ENCODE measurements at places on chromosomes 4 and X. TPM values are rescaled to one million over a fixed set of nuclear protein-coding genes. Genes with fewer than 3 reads are reported as not detected.

GRCh38 chr4:47486231-47486673, 1.2 kb downstream of the ATP10D start:
- no peak for DNase-seq
- H3K4me3 ChIP-seq: peak overlapping the region; percentile 41
- H3K36me3 ChIP-seq: no peaks in the 10 kb centered on the region
- H3K27me3 ChIP-seq: no peaks in the 10 kb centered on the region

GRCh38 chrX:5250106-5250505, 978.6 kb downstream of the NLGN4X start:
- H3K4me3 ChIP-seq: no peak overlapping the region
- no peaks in the 10 kb centered on the region for H3K36me3 ChIP-seq
- no peaks in the 10 kb centered on the region for H3K4me1 ChIP-seq
- no peaks in the 10 kb centered on the region for H3K27me3 ChIP-seq
- no peak overlapping the region for H3K27ac ChIP-seq

- no peak overlapping the region for H3K4me3 ChIP-seq
- no peaks in the 10 kb centered on the region for H3K27me3 ChIP-seq
- no peak overlapping the region for H3K27ac ChIP-seq
- no peaks in the 10 kb centered on the region for H3K4me1 ChIP-seq
Measured at GRCh38 chrX:145190801-145191389, 56.4 kb upstream of the SPANXN1 start.

The SHROOM3 gene
- 32.4 TPM for total RNA-seq

GRCh38 chr4:5143940-5144339, 92.7 kb downstream of the STK32B start:
- no peaks in the 10 kb centered on the region for H3K36me3 ChIP-seq
- H3K27me3 ChIP-seq: no peaks in the 10 kb centered on the region

- peak within 1 kb of the TSS; percentile 7 for H3K27ac ChIP-seq
- H3K4me1 ChIP-seq: peaks cover 11% of the 10 kb centered on the region
- no peaks in the 10 kb centered on the region for H3K36me3 ChIP-seq
- peaks cover 97% of the 10 kb centered on the region for H3K27me3 ChIP-seq
- DNase-seq: no peak
Measured at GRCh38 chr4:173529477-173530325, at the start of gene HAND2. TSS of gene HAND2 (minus strand) at chr4:173530229. CDS start at chr4:173529289, 940 bp downstream.

The RLIM gene
- total RNA-seq: 33.5 TPM

- peaks cover 7% of the 10 kb centered on the region for H3K4me1 ChIP-seq
- H3K36me3 ChIP-seq: no peaks in the 10 kb centered on the region
- no peak for DNase-seq
- H3K27ac ChIP-seq: no peak overlapping the region
- no peak overlapping the region for H3K4me3 ChIP-seq
Measured at GRCh38 chr4:76694056-76694455, 203.9 kb downstream of the SOWAHB start.

GRCh38 chr4:58090539-58090938, 980.4 kb upstream of the IGFBP7 start:
- H3K27ac ChIP-seq: no peak overlapping the region
- H3K36me3 ChIP-seq: no peaks in the 10 kb centered on the region
- no peak overlapping the region for H3K4me3 ChIP-seq
- no peaks in the 10 kb centered on the region for H3K4me1 ChIP-seq
- H3K27me3 ChIP-seq: no peaks in the 10 kb centered on the region

DNA sequence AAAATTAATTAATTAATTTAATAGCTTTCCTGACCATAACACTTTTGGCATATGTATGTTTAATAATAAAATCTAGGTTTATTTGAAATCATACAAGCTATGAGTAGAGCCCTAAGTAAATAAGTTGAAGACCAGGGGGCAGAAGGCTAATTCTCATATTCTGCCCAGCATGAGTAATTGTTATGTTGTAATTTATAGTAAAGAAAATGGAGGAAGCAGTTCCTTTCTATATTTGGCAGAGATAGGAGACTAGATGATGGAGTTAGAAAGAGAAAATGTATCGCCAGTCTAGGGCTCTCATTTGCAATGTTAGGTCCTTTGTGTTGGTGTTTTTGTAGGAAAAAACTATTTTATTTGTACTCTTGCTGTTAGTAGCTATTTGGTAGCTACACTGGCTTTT, 89.1 kb downstream of the FNIP2 start:
- H3K4me1 ChIP-seq: no peaks in the 10 kb centered on the region
- H3K27ac ChIP-seq: no peak overlapping the region
- H3K36me3 ChIP-seq: no peaks in the 10 kb centered on the region
- no peaks in the 10 kb centered on the region for H3K27me3 ChIP-seq
- no peak for DNase-seq

- H3K36me3 ChIP-seq: no peaks in the 10 kb centered on the region
- no peaks in the 10 kb centered on the region for H3K4me1 ChIP-seq
- H3K4me3 ChIP-seq: no peak overlapping the region
- H3K27ac ChIP-seq: no peak overlapping the region
- no peak for DNase-seq
Measured at GRCh38 chr4:162457071-162457865, 293.5 kb upstream of the FSTL5 start.

GRCh38 chrX:13646154-13646549, 6.8 kb upstream of the TCEANC start:
- no peaks in the 10 kb centered on the region for H3K27me3 ChIP-seq
- no peaks in the 10 kb centered on the region for H3K4me1 ChIP-seq
- H3K4me3 ChIP-seq: no peak overlapping the region
- no peak overlapping the region for H3K27ac ChIP-seq
- DNase-seq: peak; percentile 70

GRCh38 chrX:16979226-16979625, 32.8 kb downstream of the REPS2 start:
- no peak overlapping the region for H3K4me3 ChIP-seq
- H3K4me1 ChIP-seq: no peaks in the 10 kb centered on the region
- H3K27ac ChIP-seq: no peak overlapping the region
- no peaks in the 10 kb centered on the region for H3K36me3 ChIP-seq
- no peaks in the 10 kb centered on the region for H3K27me3 ChIP-seq

The MID2 gene
- total RNA-seq: 19.3 TPM

DNA sequence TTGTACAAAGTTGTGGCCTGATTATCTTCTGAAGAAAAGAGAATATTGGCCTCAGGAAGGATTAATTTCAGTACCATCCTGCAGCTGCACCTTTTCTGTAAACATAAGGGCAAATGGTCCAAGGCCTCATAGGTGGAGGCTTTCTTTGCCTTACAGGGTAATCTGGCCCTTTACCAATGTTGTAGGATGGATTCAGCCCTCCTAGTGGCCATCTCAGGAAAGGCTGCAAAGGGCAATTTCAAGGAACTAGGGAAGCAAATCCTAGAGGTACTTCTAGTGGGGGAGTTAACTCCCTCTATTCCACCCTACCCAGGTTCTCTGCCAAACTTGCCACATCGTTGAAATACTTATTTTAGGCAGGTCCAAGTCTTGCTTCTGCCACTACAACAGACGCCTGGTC, 57.6 kb downstream of the UGT2B11 start:
- H3K27me3 ChIP-seq: no peaks in the 10 kb centered on the region
- DNase-seq: no peak
- no peak overlapping the region for H3K4me3 ChIP-seq
- H3K27ac ChIP-seq: no peak overlapping the region
- no peaks in the 10 kb centered on the region for H3K4me1 ChIP-seq

DNA sequence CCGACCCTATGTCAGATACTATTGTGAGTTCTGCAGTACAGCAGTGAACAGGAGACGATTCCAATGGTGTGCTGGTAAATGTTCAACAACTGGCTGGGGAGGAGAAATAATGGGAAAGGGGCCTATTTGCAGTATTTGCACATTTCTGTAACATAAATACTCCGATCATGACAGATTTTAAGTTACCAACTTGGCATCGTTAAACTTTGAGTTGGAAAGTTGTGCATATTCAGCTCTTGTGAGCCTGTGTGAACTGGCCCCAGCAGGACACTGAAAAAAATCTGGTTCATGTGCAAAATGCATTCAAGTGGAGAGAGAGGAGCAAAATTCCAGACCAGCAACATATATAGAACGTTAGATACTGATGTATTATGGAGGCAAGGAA, 175.0 kb downstream of the MAPK10 start:
- no peak for DNase-seq
- H3K27me3 ChIP-seq: no peaks in the 10 kb centered on the region
- no peaks in the 10 kb centered on the region for H3K36me3 ChIP-seq
- no peak overlapping the region for H3K4me3 ChIP-seq
- H3K4me1 ChIP-seq: no peaks in the 10 kb centered on the region

- H3K4me3 ChIP-seq: no peak overlapping the region
- no peaks in the 10 kb centered on the region for H3K4me1 ChIP-seq
- H3K27me3 ChIP-seq: no peaks in the 10 kb centered on the region
- no peaks in the 10 kb centered on the region for H3K36me3 ChIP-seq
- no peak overlapping the region for H3K27ac ChIP-seq
Measured at GRCh38 chrX:82224961-82225360, 1023.1 kb downstream of the SH3BGRL start.

- no peak for DNase-seq
- H3K4me1 ChIP-seq: peaks cover 12% of the 10 kb centered on the region
- no peak overlapping the region for H3K27ac ChIP-seq
- no peak overlapping the region for H3K4me3 ChIP-seq
- no peaks in the 10 kb centered on the region for H3K27me3 ChIP-seq
- H3K36me3 ChIP-seq: no peaks in the 10 kb centered on the region
Measured at GRCh38 chr4:82287720-82288119, 86.1 kb downstream of the HNRNPD start.

- no peak overlapping the region for H3K27ac ChIP-seq
Measured at GRCh38 chr4:184550476-184550875, 76.1 kb upstream of the IRF2 start.

The SLC2A9 gene
- total RNA-seq: 6.0 TPM

DNA sequence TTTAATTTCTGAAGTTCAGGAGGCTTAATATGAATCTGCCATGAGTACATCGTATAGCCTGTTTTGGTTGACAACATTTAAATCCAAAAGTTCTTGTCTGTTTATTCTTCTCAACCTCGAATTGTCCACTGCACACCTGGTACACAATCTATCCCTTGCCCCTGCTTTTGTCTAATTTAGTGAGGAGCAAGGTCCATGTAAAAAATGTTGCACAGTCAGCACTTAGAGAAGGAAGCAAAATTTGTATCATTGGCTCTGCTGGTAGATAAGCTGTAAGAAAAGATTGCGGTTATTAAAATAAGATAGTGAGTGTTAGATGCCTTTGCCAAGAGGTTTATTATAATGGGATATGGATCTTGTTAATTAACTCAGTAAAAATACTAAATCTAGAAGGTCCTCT, 761.5 kb downstream of the RAPGEF2 start:
- H3K36me3 ChIP-seq: no peaks in the 10 kb centered on the region
- no peaks in the 10 kb centered on the region for H3K27me3 ChIP-seq
- no peak overlapping the region for H3K27ac ChIP-seq
- DNase-seq: no peak
- H3K4me1 ChIP-seq: no peaks in the 10 kb centered on the region
- H3K4me3 ChIP-seq: no peak overlapping the region

GRCh38 chr4:182307746-182308145, 64.5 kb downstream of the TENM3 start:
- no peaks in the 10 kb centered on the region for H3K36me3 ChIP-seq
- DNase-seq: peak; percentile 47
- no peak overlapping the region for H3K4me3 ChIP-seq
- no peaks in the 10 kb centered on the region for H3K27me3 ChIP-seq
- no peak overlapping the region for H3K27ac ChIP-seq

The ETDA gene
- total RNA-seq: not detected

The CITED1 gene
- 0.84 TPM for total RNA-seq

- no peak for DNase-seq
- no peaks in the 10 kb centered on the region for H3K4me1 ChIP-seq
- no peaks in the 10 kb centered on the region for H3K36me3 ChIP-seq
- no peak overlapping the region for H3K27ac ChIP-seq
- no peaks in the 10 kb centered on the region for H3K27me3 ChIP-seq
Measured at GRCh38 chr4:59247032-59247431, 1953.1 kb upstream of the ADGRL3 start.

DNA sequence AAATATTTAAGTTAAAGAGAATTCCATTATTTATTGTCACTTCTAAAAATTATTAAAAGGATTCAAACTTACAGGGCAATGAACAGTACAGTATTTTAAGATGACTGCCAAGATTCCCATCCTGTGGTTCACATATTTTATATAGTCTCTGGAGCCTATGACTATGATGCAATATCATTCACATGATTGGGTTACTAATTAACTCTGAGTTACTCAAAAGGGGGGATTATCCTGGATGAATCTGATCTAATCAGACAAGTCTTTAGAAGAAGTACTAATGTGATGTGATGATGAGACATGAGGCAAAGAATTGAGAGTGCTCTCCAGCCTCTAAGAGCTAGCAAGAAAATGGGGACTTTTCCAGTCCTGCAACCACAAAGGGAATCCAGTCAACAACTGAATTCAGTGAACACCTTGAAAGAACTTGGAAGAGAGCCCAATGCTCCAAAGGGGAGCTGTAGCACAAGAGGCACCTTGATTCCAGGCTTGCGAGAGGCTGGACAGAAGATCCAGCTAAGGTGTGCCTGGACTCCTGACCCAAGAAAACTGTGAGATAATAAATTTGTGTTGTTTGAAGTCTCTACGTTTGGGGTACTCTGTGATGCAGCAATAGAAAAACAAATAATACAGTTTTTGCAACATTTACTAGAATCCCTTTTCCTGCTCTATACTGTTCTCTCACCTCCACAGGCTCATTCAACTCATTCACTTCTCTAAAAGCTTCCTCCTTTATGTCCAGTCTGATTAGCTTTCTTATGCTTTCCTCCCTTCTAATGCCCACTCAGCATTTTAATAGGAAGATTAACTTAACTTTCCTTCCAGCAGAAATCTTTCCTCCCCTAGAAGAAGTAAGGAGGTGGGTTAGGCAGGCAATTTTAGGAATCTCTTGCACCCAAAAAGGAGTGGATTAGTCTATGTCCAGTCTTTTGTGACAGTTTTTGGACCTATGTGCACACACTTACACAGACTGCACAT, 133.8 kb upstream of the LCORL start:
- H3K27me3 ChIP-seq: no peaks in the 10 kb centered on the region
- no peaks in the 10 kb centered on the region for H3K4me1 ChIP-seq
- no peaks in the 10 kb centered on the region for H3K36me3 ChIP-seq
- H3K27ac ChIP-seq: no peak overlapping the region
- DNase-seq: no peak

Measured in tibial nerve (tissue), 4 donors.